ENCODE measurements at places on chromosomes 3 and 15. TPM values are rescaled to one million over a fixed set of nuclear protein-coding genes. Genes with fewer than 3 reads are reported as not detected.

The RBPMS2 gene
- 2.7 TPM for total RNA-seq

GRCh38 chr3:14775563-14775962 lies 43.2 kb upstream of the FGD5 start:
- no peak for DNase-seq

GRCh38 chr3:109545746-109546145 lies 208.4 kb upstream of the DPPA4 start:
- DNase-seq: no peak

The FETUB gene
- total RNA-seq: not detected
